CD4-positive, alpha-beta T cell treated with Interleukin-10 for 1 hour (primary cell): ENCODE measurements at places on chromosomes 4 and X.
A peak's percentile ranks its signal among the peaks of the same experiment; 100 is the strongest.

GRCh38 chrX:149830192-149830873 is 48.6 kb downstream of the MAGEA9 start:
- peak; percentile 36 for DNase-seq

- DNase-seq, result no peak
These were observed 1477.4 kb downstream of the ARAP2 start for GRCh38 chr4:34766935-34767334.

- DNase-seq, result no peak
These were observed 63.7 kb downstream of the TENM3 start for GRCh38 chr4:182306792-182307507.

GRCh38 chr4:71211748-71212147 is 127.1 kb upstream of the SLC4A4 start:
- no peak for DNase-seq

DNA sequence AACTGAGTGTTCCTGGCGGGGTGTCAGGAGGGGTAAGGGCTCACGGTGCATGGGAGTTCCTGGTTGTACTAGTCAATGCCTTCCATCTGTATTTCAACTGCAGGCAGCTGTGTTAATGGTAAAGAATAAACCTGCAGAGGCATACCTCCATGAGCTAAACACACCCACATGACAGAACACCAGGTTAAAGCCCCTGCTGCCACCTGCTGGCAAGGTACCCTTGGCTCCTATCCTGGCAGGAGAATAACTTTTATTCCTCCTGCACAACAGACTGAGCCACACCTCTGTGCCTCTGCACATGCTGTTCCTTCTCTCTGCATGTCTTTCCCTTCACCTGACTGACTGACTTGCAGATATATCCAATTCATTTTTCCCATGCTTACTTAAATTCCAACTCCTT is 11.1 kb downstream of the ITIH6 start:
- DNase-seq, result peak; percentile 53

DNA sequence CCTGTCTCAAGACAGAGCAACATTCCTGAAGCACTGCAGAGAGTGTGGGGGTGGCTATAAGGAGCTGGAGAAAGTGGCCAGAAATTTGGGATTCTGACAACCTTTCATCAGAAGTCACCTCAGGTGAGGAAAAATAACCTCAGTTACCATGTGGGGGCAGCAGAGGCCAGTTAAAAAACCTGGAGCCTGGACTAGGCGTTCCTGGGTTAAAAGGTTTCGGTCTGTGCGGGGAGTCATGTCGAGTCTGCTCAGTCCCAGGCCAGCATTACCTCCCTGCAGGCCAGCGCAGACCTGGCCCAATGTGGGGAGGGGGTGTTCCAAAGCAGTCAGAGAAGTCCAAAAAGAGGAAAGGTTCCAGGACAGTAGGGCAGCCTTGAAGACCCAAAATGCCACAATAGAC is 10.9 kb upstream of the NALF2 start:
- DNase-seq, result peak; percentile 21

- DNase-seq, result no peak
These were observed 22.7 kb upstream of the GRPR start for GRCh38 chrX:16100673-16101072.

- DNase-seq, result no peak
These were observed 1.9 kb upstream of the DUSP9 start for GRCh38 chrX:153645151-153645550.

GRCh38 chr4:177092807-177093206 is 216.9 kb upstream of the NEIL3 start:
- no peak for DNase-seq
